Right forelimb (tissue), 1 donor: ENCODE measurements at places on chromosomes 7 and 10.

GRCh38 chr7:140591180-140591902 lies 49.3 kb downstream of the DENND2A start:
- no peak for DNase-seq

DNA sequence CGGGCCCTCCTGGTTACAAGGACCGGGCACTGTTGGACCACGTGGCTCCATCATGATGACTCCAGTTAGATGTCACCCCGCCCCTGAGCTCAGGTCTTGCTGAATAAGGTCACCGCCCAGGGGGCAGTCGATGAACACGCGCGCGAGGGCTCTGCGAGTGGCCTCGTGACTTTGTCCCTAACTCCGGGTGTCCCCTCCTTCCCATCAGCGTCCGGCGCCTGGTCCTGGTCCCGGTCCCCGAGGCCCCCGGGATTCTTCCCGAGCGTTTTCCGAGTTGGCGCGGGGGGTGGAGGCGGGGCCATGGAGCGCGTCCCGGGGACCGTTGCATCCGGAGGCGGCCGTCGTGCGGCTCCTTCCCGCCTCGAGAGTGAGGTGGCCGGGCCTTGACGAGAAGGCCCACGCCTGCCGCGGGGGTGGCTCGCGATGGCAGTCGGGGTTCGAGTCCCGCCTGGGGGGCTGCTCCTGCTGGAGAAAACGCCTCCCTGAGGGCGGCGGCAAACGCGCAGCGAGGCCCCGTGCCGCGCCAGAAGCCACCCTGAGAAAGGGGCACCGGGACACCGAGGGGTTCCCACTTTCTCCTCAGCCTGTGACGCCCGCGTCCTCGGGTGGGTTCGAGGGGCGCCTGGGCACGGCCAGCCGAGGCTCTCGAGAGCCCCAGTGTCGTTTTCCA lies 569 bp upstream of the NPTX2 start:
- DNase-seq = no peak

- DNase-seq = no peak
These were observed 50.0 kb upstream of the PPP1R3C start for GRCh38 chr10:91682912-91683311.

GRCh38 chr7:15989194-15989593 lies 302.7 kb upstream of the MEOX2 start:
- no peak for DNase-seq

DNA sequence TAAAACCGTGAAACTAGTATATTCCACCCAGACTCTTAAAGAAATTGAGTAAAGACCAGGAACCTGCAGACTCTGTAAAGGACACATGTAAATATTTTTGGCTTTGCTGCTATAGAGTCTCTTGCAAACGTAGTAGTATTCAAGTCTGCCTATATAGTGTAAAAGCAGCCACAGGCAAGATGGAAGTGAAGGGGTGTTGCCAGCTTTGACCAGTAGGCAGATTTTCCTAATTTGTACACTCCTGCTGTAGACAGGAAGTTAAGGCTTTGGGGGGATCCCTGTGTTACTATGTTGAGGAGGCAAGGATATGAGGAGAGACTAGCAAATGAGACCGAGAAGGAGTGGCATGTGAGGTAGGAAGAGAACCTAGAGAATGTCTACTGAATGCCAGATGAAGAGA lies 27.7 kb downstream of the WAC start:
- no peak for DNase-seq

DNA sequence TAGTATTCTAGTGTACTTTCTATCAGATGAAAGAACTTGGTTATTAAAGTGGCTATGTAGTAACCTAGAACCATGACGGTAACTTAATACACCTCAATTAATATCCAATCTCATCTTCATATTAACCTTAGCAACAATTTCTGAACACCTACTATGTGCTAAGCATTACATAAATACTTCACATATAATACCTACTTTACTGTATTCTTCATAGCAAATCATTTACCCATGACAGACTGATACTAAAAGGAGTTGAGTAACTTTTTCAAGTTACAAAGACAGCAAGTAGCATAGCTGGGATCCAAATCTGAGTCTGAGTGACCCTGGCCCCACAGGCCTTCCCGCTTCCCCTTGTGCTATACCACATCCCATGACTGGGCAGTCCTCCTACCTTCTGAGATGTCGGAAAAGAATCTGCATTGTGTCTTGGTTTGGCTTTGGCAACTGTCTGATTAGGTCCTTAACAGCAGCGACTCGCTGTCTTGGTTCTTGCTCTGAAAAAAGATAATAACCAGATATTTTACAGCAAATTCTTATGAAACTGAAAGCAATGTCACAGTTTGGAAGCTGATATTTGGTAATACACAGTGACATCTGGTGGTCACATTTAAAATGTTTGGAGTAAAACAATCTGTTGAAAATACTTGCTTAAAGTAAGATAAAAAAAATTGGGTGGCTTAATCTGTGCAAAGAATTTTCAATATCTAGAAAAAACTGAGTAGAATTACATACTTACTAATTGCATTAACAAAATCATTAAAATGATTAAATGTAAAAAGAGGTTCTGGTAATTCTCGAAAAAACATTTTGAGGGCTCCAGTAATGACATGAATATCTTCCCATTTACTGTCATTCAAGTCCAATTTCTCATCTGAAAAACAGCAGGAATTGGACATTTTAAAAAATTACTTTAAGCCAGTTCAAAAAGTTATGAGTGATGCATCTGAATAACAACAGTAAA lies 120.1 kb downstream of the ARHGAP12 start:
- DNase-seq = peak; percentile 61
